ENCODE measurements at places on chromosomes 4 and X.

DNA sequence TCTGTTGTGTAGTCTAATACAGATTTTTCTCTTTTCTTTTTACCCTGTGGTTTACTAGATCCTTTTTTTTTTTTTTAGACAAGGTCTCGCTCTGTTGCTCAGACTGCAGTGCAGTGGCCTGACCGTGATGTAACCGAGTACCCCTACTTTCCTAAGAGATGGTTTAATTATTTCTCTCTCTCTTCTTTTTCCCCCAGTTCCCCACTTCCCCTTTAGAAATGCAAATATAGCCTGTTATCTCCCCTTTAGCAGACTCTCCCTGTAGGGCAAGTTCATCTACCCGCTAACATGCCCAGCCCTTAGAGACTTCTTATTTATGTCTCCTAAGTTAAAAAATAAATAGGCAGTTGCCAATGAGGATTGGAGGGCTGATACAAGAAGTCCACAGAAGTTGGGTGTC lies 4.5 kb downstream of the SNX25 start:
- no peak for DNase-seq

DNA sequence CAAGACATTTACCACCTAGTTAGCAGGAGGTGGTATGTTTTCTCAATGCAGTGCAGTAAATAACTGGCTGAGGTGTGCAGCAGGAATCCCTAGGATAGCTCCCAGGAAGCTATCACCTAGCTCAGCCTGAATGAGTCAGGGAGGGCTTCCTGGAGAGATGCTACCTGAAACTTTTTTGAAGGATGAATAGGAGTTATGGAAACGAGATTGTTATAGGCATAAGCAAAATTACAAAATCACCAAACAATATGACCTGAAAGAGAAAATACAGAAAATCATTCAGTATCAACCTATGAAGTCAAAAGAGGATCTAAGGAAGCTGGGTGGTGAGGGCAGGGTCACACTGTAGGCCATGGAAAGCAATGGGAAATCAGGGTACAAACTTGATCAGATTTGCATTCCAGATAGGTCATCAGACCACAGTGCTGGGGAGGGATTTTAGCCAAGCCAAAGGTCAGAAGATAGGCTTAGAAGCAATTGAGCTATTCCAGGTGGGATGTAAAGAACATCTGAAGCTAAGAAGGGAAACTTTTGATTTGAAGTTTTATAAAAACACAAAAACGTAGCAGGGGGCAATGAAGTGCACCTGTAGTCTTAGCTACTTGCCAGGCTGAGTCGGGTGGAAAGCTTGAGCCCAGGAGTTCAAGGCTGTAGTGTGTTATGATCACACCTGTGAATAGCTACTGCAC lies 11.3 kb downstream of the AREG start:
- DNase-seq: no peak

- no peak for DNase-seq
These were observed 108.6 kb downstream of the ARHGAP6 start for GRCh38 chrX:11557120-11557519.

GRCh38 chr4:169987327-169988228 lies 38.6 kb downstream of the MFAP3L start:
- DNase-seq: no peak

DNA sequence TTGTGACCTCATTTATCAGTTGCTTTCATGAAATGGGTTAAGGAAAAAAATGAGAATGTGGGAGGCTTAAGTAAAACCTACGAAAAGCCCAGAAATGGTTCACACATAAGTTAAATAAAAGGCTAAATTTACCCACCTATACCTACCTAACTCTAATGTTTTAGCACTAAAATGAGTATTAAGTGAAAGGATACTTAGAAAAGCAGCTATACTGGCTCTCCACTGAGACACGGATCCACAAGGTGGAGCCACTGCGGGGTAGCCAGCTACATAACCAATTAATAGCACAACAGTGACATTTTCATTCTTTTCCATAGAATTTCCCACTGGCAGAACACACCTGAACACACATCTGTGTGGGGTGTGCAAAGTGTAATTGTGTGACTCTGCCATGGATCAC lies 101.9 kb downstream of the MAML3 start:
- DNase-seq: no peak

DNA sequence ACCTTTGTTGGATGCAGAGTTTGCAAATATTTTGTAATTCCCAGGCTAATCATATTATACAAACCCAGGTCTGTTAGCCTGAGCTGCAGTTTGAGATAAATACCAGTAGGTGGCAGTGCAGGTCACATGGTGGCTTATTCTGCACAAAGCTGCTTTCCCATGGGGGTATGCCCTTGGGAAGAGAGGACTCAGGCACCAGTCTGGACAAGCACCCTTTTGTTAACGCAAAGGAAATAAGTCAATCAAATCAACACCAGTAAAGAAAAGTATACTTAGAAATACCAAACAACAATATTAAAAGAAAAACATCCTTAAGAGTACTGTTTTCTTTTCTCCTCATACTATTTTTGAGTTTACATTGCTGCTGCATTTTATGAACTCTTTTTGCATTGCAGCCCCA lies 389.0 kb upstream of the ZFP42 start:
- no peak for DNase-seq

GRCh38 chr4:22661443-22661842 lies 31.3 kb upstream of the GBA3 start:
- DNase-seq: no peak

- no peak for DNase-seq
These were observed 96.3 kb downstream of the ANK2 start for GRCh38 chr4:113145519-113146291.

GRCh38 chrX:151815398-151815797 lies 80.9 kb downstream of the CNGA2 start:
- DNase-seq: no peak

GRCh38 chr4:100593935-100594334 lies 76.1 kb upstream of the EMCN start:
- no peak for DNase-seq

DNA sequence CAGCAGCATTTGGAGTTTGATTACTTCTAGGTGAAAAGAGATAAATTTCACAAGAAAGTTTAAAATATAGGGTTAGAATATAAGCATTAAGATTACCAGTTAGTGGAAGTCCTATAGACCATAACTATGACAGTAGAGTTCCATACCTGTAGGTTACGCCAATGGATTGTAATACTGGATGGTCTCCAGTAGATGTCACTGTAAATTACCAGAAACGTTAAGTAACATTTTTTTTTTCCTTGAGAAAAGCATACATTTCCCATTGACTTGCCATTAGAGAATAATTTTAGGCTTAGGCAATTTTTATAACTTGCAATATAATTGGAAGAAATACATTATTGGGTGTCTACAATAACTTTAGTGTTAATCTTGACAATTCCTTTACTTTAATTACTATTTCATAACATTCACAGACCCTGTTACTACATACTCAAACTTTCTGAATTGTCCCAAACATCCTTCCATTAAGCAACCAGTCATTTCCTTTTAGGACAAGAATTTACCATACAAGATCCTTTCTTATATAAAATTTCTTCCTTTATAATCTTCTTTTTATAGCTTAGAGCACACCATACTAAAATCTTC lies 304.1 kb upstream of the TECRL start:
- no peak for DNase-seq

- no peak for DNase-seq
These were observed 110.7 kb upstream of the TLR3 start for GRCh38 chr4:185958094-185958747.

DNA sequence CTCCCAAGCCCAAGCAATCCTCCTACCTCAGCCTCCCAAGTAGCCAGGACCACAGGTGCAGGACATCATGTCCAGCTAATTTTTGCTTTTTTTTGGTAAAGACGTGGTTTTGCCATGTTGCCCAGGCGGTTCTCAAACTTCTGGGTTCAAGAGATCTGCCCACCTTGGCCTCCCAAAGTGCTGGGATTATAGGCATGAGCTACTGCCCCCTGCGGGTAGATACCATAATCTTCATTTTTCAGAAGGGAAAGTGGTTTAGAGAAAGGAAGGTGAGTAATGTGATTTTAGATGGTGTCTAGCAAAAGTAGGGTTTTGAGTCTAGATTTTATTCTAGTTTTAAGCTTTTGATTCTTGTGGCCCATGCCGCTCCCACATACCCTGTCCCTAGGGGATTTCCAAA lies 205.3 kb upstream of the CLNK start:
- no peak for DNase-seq

- DNase-seq: no peak
These were observed 12.8 kb upstream of the GPR82 start for GRCh38 chrX:41711021-41711667.

DNA sequence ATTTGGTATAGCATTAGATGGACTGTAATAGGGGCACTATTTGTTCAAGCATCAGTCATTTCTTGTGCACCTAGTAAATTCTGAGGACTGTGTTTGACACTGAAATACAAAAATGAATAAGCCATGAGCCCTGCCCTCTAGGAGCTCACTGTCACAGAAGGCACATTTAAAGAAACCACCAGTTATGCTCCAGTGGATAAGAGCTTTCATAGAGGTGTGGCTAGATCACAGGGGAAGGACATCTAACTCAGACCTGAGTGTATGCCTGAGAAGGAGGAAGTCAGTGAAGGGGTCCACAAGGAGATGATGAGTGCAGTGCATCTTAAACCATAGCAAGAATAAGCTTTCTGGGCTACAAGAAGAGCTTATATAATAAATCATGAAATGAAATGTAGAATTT lies 40.1 kb downstream of the BTC start:
- DNase-seq: no peak

DNA sequence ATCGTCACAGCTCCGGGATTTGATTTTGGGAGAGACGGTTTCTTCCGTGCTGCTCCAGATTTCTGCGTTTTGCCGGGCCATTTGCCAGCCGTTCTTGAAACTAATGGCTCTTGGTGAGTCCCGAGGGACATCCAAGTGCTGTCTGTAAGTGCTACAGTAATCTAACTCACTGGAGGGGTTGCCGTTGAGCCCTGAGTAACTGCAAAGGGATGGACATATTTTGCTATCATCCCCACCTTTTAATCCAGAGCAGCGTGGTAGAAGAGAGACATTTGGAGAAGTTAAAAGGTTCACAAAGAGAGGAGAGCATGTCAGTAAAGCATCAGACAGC lies 88.9 kb upstream of the PDLIM3 start:
- DNase-seq: no peak

GRCh38 chrX:16705370-16705769 lies 7.1 kb downstream of the CTPS2 start:
- no peak for DNase-seq

DNA sequence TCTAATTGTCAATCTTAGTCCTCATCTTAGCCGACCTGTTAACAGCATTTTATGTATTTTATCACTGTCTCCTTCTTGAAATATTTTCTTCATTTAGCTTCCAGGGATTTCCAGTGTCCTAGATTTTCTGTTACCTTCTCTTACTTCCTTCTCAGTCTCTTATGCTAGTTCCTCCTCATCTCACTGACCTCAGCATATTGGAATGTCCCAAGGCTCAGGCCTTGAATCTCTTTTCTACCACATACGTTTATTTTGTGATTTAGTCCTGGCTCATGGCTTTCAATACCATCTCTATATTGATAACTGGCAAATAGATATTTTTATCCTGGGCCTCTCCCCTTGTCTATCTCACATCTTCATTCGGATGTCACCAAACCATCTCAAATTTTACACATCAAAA lies 61.1 kb downstream of the IQCM start:
- DNase-seq: no peak

- DNase-seq: no peak
These were observed 450.7 kb downstream of the UBE2NL start for GRCh38 chrX:144334577-144334976.

DNA sequence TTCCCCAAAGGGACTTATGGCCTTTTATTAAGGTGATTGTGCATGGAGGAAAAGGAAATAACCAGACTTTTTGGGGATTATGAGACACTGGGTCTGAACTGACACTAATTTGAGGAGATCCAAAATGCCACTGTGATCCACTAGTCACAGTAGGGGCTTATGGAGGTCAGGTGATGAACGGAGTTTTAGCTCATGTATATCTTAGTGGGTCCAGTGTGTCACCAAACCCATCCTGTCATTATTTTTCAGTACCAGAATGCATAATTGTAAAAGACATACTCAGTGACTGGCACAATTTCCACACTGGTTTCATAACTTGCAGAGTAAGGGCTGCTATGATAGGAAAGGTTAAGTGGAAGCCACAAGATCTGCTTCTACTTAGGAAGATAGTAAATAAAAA lies 131.3 kb downstream of the RTL3 start:
- no peak for DNase-seq

DNA sequence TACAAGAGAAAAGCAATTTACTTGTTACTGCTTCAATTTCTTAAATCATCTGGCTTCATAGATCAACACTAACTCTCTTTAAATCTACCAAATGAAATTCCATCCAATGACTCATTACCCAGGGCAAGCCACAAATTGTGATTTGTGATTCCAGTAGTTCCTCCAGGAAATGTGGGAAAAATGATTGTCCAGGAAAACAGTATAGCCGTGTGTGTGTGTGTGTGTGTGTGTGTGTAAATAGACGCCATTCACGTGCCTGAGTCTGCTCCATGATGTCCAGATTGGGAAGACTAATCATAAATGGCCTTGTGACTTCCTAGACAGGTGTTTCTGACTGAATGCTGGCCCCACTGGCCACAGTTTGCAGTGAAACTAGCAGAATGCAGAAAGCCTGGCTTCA lies 121.3 kb downstream of the HS6ST2 start:
- DNase-seq: no peak

GRCh38 chrX:139026811-139027210 lies 315.3 kb upstream of the FGF13 start:
- no peak for DNase-seq

- DNase-seq: no peak
These were observed 18.4 kb upstream of the MAGEB17 start for GRCh38 chrX:16148896-16149295.

GRCh38 chr4:169741569-169741968 lies 16.2 kb downstream of the HPF1 start:
- DNase-seq: no peak

GRCh38 chr4:85748654-85749053 lies 273.7 kb downstream of the ARHGAP24 start:
- DNase-seq: no peak

DNA sequence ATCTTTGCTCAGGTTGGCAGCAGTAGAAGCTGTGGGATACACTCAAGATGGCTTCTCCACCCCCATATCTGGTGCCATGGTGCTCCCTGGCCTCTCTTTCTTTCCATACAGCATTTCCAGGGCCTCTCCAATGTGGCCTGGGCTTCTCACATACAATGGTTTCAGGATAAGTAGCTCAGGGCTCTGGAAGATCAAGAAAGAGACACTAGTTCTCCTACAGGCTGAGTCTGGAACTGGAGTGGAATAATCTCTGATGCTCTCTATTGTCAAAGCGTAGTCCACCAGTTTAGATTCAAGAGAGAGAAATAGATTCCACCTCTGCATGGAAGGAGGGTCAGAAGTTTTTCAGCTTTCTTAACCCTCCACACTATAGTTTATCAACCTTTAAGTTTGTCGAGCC lies 138.2 kb upstream of the AADAT start:
- DNase-seq: no peak

GRCh38 chrX:107686792-107687191 lies 58.5 kb downstream of the PRPS1 start:
- no peak for DNase-seq

DNA sequence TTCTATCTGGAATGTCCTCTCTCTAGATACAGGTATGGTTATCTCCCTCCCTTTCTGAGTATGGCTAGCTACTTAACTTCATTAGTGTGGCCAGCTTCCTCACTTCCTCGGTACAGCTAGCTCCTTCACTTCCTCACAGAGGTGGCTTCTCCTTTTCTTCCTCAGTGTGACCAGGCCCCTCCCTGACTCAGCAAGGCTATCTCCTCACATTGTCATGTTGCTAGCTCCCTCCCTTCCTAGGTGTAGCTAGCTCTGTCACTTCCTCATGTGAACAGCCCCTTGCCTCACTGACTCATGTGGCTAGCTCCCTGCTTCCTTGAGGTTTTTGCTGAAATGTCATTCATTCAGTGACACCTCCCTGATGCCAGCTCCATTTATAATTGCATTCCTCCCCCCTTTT lies 67.3 kb upstream of the DDIT4L start:
- DNase-seq: no peak
